ENCODE measurements at places on chromosomes 12 and 14.

DNA sequence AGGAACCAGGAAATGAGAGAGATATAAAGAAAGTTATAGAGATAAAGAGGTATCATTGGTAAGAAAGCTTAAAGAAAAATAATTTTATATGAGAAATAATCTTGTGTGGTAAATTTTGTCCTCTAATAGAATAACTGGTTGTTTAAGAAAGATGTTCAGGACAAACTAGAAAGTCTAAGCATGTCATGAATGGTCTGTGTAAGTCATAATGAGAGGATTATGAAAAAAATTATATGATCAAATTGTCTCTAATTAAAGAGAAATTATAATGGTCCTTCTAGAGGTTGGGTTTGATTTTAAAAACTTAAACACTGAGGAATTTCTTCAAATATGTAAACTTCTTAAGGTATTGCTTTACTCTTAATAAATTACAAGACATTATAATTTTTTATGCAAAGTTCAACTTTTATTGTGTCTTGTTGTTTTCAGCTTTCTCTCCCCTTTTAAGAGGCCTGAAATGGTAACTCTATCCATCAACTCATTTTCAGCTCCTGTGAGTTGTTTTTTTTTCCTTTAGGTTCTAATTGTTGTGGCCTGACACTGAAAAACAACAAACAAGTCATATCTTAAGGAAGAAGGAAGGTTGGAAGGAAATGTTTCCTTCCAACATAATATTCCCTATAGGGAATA lies 88.2 kb upstream of the CNOT2 start:
- DNase-seq: no peak

- no peak for DNase-seq
These were observed 73.5 kb downstream of the RIN3 start for GRCh38 chr14:92586963-92587699.

GRCh38 chr14:95675486-95675885 lies 10.7 kb upstream of the TCL1B start:
- no peak for DNase-seq

- DNase-seq: no peak
These were observed 131.9 kb downstream of the CEP128 start for GRCh38 chr14:80809663-80810062.

DNA sequence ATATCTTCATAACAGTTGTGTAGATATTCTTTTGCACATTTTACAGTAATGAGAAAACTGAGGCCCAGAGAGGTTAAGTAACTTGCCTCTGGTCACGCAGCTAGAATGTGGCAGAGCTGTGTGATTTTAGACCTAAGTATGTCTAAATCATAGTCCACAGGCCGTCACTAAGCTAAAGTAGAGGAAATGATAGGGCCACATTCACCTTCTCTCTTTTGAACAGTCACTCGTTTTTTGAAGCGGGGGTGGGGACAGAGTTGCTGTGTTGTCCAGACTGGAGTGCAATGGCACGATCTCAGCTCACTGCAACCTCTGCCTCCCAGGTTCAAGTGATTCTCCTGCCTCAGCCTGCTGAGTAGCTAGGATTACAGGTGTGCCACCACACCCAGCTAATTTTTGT lies 68.5 kb downstream of the RASSF3 start:
- DNase-seq: no peak

- DNase-seq: no peak
These were observed 843 bp upstream of the HSP90AA1 start for GRCh38 chr14:102087762-102088011.

- DNase-seq: no peak
These were observed 10.9 kb upstream of the P2RX7 start for GRCh38 chr12:121121805-121122204.

- no peak for DNase-seq
These were observed 31.9 kb downstream of the CCDC91 start for GRCh38 chr12:28222081-28222700.

DNA sequence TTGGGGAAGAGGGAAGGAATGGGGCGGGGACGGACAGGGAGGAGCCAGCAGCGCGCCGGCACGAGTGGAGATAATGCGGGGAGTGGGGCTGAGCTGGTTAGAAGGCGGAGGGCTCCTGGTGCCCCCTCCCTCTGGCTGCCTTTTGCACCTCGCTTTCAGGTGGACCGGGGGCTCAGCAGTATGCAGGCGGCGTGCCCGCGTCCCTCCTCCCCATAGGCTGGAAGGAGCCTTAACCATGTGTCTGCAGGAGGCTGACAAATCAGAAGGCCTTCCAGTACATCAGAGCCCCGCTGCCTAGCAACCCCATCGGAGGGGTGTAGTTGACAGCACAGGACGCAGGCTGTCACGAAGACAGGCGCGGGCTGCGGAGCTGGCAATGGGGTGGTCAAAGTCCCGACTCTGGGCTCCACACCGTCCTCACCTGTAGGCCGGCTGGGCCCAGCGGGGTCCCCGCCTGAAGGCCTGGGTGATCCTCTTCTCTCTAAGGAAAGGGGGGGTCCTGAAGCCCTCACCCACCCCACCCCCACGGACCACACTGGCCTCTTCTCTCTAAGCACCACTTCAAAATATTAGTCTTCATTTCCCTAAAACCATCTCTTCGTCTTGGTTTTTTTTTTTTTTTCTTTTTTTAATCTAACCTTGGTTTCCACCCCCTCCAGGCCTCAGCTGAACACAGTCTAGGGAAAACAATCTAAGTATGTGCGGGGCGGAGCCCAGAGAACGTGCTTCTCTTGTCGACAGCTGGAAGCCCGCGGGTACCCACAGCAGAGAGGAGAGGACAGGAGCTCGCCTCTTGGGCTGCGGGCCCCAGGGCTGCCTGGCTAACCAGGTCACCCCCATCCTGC lies 44.5 kb downstream of the KDM2B start:
- peak; percentile 60 for DNase-seq

- no peak for DNase-seq
These were observed 452.7 kb downstream of the BCL11B start for GRCh38 chr14:98819132-98819866.

DNA sequence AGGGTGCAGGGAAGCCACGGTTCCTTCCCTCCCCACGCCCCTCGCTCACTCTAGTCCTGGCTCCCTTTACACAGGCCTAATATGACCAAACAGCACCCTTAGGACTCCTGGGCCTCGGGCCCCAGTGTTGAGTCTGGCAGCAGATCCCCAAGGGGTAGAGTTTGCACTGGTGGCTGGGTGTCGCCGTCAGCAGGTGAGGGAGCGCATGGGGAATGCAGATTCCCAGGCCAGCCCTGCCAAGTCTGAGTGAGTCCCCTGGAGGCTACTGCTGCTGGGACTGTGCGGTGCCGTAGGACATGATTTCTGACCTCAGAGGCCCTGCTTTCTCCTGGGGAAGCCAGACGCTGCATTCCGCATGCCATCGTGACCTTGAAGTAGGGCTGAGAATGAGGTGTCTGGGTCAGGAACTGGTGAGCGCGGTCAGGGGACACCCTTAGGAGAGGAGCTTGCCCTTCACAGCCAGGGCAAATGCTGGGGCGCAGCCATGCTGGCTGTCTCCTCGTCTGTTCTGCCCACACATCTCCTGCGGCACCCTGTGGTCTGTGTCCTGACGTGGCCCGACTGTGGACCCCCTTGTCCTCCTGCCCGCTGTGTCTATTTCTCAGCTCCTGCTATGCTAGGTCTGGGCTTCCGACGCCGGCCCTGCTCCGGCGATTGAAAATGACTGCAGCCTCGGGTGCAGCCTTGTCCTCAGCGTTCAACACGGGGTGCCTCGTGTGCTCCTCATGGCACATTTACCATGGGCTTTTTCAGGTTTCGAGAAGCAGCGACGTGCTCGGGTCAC lies 37.6 kb upstream of the PRMT8 start:
- DNase-seq: no peak

- no peak for DNase-seq
These were observed 15.2 kb downstream of the NAA30 start for GRCh38 chr14:57405562-57405961.

GRCh38 chr12:85963326-85963725 lies 89.2 kb downstream of the NTS start:
- no peak for DNase-seq

GRCh38 chr12:116838365-116838764 lies 42.9 kb downstream of the HRK start:
- no peak for DNase-seq

GRCh38 chr12:68977909-68978610 lies 45.1 kb upstream of the CPM start:
- no peak for DNase-seq

DNA sequence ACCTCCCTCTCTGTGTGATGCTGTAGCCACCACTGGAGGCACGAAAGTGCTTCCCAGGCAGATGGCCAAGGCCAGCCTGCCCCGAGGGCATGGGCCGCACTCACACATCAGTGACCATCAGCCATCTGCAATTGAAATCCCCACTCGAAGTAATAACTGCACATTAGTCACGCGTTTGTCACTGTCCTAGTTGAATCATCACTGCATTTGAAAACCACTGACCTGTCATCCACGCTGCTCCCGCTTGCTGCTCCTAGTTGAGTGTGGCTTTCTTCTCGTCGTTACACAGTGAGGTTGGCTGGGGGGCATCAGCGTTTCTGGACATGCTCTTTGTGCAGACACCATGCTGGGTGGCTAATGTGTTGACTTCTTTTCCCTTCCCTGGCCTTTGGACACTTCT lies 176.1 kb downstream of the ADGRD1 start:
- DNase-seq: no peak

DNA sequence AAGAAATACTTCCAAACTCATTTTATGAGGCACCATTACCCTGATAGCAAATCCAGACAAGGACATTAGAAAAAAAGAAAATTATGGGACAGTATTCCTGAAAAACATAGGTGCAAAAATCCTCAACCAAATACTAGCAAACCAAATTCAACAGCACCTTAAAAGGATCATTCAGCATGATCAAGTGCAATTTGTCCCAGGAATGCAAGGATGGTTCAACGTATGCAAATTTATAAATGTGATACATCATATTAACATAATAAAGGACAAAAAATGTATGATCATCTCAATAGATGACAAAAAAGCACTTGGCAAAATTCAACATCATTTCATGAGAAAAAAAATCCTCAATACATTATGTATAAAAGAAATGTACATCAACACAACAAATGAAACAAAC lies 162.9 kb downstream of the DUSP6 start:
- DNase-seq: no peak

DNA sequence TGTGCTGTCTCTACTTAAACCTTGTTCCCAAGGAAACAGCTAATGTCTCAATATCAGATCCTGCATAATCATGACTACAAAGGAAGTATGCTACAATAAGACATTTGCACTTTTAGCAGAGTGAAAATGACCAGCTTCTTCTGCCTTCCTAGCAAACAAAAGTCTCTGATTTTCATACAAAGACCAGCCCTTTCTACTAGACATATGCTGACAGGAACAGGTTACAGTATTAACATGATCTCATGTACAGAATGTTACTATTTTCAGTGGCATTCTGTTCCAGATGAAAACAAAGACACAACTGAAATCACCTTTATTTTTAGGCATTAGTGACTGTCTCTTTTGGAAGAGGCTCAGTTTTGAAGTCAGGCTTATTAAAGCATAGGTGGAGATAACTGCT lies 228.6 kb downstream of the MED13L start:
- peak; percentile 29 for DNase-seq

- DNase-seq: no peak
These were observed 561.3 kb downstream of the C12orf50 start for GRCh38 chr12:87467936-87468335.

DNA sequence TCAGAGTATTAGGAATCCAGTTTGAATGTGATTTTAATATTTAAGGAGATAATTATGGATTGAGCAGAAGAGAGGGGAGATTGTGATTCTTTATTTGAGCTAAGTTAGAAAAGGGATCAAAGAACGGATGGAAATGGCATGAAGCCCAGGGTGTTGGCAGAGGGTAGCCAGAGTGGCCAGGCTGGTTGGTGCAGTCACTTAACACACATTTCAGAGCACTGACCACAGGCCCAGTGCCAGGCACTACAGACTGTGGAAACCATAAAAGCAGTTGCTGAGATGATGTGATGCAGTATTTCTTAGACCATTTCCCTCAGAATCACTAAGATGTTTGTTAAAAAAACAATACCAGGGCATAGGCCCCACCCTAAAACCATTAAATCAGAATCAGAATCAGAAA lies 167.7 kb upstream of the AMIGO2 start:
- DNase-seq: no peak

GRCh38 chr12:118356809-118357256 lies 15.9 kb downstream of the TAOK3 start:
- DNase-seq: no peak

DNA sequence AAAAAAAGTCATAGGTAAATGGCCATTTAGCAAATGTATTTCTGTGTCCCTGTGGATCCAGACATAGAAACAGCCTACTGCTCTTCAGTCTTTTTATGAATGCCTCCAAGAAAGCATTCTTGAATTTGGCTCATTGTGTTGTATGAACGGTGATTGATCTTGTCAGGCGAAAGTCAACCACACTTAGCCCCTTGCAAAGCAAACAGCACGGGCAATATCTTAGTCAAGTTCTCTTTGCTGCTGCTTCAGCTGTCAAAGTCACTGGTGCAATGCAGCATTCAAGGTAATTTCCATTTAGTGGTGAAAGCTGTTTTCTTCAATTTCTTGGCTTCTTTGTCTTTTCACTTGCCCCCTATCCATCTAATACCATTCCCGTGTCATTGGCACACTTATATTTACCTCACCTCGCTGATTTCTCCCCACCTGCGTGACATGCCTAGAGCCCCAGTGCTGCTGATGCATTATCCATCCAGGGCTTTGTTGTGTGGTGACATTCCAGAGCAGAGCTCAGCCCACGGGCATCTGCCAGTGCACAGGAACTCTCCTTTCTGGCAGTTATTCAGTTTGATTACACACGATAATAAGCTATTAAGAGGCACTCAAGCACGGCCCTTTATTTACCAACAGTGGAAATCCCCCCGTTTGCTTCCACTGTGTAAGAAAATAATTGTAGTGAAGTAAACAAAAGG lies 362.3 kb upstream of the NOVA1 start:
- DNase-seq: no peak

DNA sequence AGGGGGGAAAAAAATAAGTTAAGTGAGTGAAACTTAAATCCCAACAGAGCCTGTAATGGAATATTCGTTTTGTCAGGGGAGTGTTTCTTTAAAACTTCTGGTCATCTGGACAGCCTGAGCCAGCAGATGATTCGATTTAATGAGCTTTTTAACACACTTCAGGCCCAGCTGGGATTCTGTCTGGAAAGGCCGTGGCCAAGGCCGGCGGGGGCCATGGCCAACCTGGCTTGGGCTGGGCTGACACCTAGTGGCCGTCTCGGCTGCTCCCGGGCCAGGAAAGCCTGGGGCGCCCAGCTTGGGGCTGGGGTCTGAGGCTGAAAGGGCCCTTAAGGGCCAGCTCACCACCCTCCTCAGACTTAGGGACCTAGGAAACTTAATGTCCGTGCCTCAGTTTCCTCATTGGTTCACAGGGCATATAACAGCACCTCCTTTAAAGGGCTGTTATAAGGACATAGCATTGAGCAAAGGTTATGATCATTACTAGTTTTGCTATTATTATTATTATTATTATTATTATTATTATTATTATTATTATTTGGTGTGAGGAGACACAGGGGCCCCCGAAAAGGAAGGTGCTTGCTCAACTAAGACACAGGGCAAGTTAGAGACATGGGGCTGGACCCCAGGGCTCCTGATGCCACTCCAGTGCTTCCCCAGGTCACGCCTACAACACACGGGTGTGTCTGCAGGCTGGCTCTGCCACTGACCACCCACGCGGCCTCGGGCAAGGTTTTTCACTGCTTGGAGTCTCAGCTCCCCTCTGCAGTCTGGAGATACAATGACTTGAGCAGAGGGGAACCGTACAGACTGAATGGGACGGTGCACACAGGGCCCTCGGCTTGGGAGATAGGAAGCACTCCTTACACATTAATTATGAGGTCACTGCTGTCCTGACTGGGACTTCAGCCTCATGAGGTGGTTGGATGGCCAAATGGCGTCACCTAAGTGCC lies 84.0 kb downstream of the SYNE3 start:
- DNase-seq: peak; percentile 21

- DNase-seq: no peak
These were observed 581.2 kb downstream of the ALG10 start for GRCh38 chr12:34603382-34604035.
